ENCODE measurements at places on chromosomes 1 and 21.

GRCh38 chr1:182051938-182052337, 9.6 kb downstream of the ZNF648 start:
- DNase-seq, result no peak

GRCh38 chr1:164337394-164337793, 221.6 kb upstream of the PBX1 start:
- DNase-seq, result no peak

GRCh38 chr1:221837896-221838295, 96.0 kb upstream of the DUSP10 start:
- DNase-seq, result no peak

GRCh38 chr21:24903994-24904635, 703.2 kb downstream of the MRPL39 start:
- DNase-seq, result no peak

- DNase-seq, result no peak
Observed at GRCh38 chr1:84247425-84248220, 53.9 kb upstream of the SAMD13 start.

DNA sequence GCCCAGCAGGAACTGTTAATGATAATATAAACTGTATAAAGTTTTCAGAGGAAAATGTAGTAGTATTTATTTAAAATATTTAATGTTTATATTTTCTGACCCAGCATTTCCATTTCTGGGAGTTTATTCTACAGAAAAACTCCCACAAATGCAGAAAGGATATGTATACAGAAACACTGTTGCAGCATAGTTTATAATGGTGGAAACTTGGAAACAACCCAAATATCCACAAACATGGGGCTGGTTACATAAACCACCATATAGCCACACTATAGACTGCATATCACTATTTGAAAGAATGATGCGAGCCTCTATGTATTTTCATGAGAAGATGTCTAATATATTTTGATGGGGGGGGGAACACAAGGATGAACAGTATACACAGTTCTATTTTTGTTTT, 31.5 kb upstream of the KCNN3 start:
- DNase-seq, result no peak

Measured in GM10248 (cell line).